ENCODE measurements at places on chromosomes 6 and 20.

DNA sequence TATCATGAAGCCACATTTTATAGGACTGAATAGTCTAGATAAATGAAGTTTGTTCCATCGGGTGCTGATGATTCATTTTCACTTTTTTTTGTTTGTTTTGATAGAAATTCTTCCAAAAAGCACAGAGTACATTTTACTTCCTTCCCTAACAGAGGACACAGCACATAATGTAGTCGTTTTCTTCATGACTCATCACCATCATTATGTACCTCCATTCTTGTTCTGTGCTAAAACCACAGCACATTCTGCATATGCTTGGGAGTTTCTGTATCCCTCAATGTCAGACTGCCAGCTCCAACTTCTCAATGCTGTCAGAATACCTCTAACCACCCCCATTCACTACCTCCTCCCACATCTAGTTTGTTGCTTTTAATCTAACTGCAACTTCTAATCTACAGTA lies 1004.9 kb upstream of the ADGRB3 start:
- DNase-seq: no peak

DNA sequence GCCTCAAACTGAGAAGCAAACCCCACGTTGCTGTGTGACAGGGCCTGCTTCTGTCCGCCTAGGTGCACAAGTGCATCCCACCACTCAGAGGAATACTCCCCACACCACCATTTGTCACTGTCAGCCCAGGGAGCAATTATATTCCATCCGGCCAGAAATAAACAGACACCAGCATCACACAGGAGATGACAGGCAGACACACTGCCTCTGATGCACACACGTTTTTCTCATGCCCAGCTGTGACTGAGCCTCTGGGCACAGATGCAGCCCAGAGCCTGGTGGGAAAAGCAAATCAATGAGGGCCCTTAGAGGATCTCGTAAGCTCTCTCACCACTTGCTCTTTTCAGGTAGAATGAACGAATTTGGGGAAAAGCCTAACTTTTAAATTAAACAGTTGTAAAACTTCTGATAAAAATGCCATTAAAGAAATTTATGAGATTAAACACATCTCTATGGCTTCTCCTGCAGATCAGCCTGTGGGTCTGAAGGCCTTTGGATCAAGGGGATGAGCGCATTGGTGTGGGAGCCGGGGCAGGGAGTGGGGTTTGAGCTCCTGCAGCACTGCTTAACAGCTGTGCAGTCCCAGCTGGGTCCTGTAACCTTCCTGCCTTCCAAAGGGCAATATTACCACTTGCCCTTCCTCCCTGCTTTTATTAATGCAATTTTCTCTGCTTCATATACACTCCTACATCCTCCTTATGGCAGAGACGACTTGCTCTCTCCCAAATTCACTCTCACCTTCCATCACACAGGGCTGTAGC lies 624.3 kb downstream of the PTPRT start:
- no peak for DNase-seq

DNA sequence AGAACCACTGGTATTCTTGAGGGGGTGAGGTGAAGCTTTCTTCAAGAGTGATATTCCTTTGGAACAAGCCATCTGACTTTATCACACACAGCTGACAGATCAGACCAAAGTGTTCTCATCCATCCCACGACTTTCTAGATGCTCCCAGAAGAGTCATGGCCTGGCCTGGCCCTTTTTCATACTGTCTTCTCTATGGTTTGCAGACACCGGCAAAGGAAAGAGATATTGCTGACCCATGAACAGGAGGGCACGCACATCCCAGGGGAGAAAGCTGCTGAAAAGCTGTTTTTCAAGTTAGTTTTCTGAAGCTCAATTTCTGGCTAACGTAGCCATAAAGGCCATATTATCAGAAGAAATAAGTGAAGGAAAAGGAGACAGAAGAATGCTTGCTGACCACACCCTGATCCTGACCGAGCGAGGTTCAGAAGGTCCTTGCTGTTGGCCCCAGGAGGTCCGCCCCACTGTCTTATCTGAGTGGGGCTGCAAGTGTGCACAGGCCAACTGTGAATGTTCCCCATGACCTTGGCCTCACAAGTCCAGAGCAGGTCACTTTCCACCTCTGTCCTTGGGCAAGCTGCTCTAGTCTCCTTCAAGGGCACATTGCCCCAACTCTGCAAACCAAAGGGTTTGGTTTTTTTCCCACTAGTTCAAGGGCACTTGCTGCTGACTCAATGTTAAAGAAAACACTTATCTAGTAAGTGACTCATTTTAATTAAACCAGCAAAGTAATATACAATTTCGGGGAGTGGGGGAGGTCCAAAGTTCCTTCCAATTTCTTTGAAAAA lies 2.0 kb downstream of the ACSS1 start:
- DNase-seq: peak; percentile 21

DNA sequence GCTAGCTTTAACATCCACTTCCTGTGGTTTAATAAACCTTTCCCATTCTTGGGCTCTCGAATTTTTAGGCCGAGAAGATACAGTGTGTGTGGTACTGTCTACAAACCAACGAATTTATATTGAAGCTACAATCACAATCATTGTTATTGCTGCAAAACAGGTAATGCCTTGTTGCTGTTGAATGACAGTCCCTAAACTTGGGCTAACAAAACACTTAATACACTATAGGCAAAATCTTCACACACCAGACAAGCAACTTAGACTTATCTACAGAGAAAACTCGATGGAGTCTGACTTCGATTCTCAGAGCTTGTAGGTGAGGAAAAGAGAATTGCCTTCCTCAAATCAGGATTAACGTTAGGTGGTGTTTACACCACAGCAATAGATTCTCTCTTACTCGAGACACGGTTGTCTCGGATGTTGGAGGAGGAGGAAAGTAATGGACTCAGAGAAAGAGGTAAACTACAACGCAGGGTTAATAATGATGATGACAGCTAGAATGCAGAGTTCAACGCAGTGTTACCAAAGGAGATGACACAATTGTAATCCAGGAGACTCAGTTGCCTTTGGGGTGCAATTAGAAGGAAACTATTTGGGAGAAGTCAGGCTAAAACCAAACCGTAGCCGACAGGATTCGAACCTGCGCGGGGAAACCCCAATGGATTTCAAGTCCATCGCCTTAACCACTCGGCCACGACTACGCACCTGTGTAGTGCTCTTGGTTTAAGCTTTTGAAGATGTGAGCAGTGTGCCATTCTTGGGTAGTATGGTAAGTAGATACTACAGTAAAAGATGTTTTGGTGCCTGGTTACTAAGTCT lies 32.5 kb upstream of the ZNF184 start:
- peak; percentile 28 for DNase-seq

- DNase-seq: no peak
Observed at GRCh38 chr20:6994452-6994851, 227.0 kb downstream of the BMP2 start.

DNA sequence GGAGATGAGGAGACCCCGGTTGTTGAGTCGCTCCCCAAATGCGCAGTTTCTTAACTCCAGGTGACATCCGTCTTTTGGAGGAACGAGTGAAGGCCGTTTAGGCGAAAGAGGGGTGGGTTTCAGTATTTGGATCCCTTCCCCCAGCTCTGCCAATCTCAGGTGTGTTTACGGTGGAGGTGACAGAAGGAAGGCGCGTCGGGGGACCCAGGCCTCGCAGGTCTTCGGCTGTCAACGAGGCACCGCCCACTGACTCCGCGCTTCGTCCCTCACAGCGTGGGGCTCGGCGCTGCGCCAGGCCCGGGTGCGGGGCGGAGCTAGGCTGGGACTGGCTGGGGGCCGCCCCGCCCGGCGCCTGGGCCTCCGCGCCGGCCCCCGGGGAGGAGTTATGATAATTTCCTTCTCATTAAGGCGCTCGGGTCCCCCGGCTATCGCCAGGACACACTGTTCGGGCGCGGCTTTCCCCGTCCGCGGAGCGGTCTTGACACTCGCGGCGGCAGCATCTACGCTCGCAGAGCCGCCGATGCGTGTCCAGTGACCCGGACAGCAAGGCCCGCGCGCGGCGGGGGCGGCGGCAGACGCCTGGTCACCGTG lies at the start of gene TFAP2C:
Gene TFAP2C, plus strand, starts transcription at position 434 of the 591 bp plus-strand sequence. CDS start 239 bp downstream, outside the sequence.
- DNase-seq: peak; percentile 39

DNA sequence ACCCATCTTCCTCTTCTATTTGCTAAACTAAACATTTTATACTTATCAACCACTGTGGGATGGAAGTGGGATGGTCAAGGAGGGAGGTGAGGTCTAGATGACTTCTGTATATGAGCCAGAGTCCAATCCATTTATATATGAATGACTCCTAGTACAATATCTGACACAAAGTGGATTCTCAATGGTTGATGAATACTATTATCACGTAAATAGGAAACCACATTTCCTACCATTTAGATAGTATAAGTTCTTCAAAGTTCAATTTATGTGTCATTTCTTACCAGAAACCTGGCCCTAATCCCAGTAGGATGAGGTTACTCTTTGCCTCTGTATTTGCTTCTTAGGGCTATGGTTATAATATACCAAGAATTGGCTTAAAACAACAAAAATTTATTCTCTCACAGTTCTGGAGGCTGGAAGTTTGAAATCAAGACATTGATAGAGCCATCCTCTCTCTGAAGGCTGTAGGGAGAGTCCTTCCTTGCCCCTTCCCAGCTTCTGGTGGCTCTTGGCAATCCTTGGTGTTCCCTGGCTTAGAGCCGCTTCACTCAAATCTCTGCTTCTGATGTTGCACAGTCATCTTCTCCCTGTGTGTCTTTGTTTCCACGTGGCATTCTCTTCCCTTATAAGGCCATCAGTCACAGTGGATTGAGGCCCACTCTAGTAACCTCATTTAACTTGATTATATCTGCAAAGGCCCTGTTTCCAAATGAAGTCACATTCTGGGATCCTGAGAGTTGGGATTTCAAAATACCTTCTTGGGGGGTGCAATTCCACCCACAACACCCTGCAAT lies 41.0 kb upstream of the RAB23 start:
- DNase-seq: no peak

GRCh38 chr6:1739220-1739619 lies 129.5 kb downstream of the FOXC1 start:
- DNase-seq: no peak

DNA sequence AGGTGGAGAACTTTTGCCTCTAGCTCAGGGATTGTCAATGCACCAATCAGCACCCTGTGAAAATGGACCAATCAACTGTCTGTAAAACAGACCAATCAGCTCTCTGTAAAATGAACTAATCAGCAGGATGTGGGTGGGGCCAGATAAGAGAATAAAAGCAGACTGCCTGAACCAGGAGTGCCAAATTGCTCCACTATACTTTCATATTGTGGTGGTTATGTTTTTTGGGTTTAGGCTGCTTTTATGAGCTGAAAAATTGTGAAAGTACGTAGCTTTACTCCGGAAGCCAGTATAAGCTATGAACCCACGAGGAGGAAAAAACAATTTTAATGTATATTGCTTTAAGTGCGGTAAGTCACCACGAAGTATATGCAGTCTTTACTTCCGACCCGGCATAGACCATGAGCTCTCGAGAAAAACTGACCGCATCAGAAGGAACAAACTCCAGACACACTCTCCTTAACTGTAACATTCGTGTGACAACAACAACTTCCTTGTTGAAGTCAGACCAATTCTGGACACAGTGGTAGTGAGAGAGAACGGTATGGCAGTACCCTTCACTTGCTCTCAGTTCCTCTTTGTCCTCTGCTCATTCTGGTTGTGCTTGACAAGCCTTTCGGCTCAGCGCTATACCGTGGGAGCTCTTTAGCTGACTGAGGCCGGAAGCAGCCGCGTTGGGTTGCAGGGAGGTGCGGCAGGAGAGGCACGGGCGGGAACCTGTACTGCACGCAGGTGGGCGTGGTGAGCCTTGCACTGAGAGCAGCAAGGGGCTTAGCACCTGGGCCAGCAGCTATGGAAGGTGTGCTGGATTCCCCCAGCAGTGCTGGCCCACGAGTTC lies 81.9 kb upstream of the E2F3 start:
- DNase-seq: peak; percentile 29

DNA sequence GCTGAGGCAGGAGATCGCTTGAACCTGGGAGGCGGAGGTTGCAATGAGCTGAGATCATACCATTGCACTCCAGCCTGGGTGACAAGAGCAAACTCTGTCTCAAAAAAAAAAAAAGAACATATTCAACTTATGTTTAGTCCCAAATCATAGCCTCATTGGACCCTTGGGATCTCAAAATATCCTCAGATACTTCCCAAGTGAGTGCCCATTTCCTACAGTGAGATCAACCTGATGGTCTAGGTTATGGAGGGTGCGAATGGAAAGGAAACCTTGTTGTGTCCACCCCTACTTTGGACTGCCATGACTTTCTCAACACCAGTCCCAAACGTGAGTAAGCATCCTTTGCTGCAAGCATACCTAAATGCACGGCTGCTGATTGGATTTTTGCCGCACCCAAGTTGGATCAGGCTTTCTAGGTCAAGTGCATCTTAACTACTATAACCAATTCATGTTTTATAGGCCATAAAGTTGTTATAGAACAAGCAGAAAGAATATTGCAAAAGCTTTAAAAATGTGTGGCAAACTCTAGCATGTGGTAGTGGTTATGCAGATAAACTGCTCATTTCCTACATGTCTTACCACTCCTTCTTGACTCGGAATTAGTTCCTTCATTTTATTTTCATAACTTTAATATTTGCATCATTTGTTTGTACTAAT lies 131.2 kb downstream of the PLEKHG1 start:
- no peak for DNase-seq

DNA sequence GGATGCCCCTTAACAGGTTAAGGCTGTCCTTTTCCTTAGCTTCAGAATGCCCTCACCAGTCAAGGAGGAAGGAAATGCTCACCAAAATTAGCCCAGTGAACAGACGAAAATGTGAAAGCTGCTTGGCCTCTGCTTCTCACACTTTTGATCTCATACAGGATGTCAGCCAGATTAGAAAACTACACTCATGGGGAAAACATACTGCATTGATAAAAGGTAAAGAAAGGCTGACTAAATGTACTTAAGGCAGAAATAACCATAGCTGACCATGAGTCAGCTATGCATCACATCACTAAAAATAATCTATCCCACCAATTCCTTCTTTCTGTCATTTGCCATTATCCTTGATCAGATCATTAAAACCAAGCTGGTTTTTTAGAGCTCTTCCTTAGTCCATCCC lies 198.4 kb upstream of the TENT5A start:
- DNase-seq: no peak

DNA sequence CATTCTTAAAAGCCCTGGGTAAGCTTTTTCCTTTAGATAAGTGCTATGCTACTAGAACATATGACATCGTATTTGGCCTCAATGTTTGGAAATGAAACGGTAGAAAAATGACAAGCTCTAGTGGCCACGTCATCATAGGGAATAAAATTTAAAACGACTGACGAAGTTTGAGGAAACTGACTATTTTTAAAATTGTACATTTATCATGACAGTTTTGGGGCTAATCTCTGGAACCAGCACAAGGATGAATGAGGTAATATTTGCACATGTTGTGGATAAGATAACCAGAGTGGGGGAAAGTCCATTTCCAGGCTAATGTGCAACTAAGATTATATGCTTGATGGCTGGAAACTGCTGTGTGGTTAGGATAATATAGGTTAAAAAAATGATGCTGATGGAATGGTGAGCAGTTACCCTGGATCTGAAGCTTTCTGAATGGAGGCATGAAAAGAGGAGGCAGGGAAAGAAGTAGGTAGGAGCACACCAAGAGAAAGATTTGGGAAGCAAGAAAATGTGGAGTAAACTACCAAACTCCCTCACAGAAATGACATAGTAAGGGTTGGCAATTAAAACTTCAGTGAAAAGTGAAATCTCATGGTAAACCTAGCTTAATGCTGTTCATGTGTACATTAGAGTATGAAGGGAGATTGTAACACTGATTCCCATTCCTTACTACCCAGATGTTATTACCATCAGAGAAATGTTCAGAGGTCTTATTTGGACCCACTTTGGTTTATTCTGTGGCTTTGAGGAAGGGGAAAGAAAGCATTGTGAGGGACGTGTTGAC lies 42.7 kb upstream of the CEP162 start:
- DNase-seq: no peak

Data from femur (tissue), 1 donor.